Posterior vena cava (tissue), 2 donors: ENCODE measurements at places on chromosomes 5 and 9. TPM values are rescaled to one million over a fixed set of nuclear protein-coding genes. Genes with fewer than 3 reads are reported as not detected.

FBP1 gene
- total RNA-seq: 4.7 TPM

RETREG1 gene
- total RNA-seq: 10.9 TPM

RNF183 gene
- not detected for total RNA-seq

PCDHB8 gene
- total RNA-seq: 3.5 TPM

AJM1 gene
- 5.9 TPM for total RNA-seq

DAPK1 gene
- 33.2 TPM for total RNA-seq

TAF11L13 gene
- total RNA-seq: not detected

ADAMTS13 gene
- 1.8 TPM for total RNA-seq

EIF4E1B gene
- total RNA-seq: not detected

PCDHGB5 gene
- total RNA-seq: 8.1 TPM

CMBL gene
- total RNA-seq: 11.8 TPM

DBH gene
- total RNA-seq: not detected

OR2Y1 gene
- not detected for total RNA-seq

STRBP gene
- total RNA-seq: 3.7 TPM

ANKRD34B gene
- not detected for total RNA-seq

EQTN gene
- not detected for total RNA-seq

BHMT2 gene
- total RNA-seq: 36.3 TPM

ORM2 gene
- not detected for total RNA-seq

PPP3R2 gene
- not detected for total RNA-seq

TMEM174 gene
- not detected for total RNA-seq
